Stimulated activated CD8-positive, alpha-beta memory T cell treated with anti-CD3 and anti-CD28 coated beads, Interleukin-4, amount 100 ng/mL, for 4 hours (primary cell): ENCODE measurements at places on chromosomes 1 and 21.

DNA sequence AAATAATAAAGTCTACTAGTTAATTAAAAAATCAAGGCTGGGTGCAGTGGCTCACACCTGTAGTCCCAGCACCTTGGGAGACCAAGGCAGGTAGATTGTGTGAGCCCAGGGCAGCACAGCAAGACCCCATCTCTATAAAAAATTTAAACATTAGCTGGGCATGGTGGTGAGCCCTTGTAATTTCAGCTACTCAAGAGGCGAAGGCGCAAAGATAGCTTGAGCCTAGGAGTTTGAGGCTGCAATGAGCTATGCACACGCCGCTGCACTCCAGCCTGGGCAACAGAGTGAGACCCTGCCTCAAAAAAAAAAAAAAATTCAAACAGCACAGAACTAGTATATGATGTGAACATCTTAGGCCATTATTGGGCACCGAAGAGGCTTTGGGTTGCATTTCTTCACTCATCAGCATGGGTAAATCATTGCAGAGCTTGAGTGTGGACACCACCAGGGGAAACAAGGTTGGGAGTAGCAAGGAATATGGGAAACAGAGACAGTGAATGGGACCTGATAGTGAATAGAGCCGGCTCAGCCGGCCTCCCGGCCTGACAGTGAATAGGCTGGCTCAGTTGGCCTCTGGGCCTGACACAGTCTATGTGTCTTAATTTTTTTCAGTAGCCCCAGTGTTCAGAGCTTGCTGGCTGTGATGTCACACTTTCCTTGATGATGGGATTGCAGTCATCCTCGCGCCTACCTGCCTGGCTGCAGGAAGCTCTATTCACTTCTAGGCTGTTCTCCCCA lies 89.1 kb upstream of the ERRFI1 start:
- DNase-seq = no peak

- no peak for DNase-seq
Measured at GRCh38 chr21:44890338-44890931, 16.9 kb upstream of the PTTG1IP start.

- no peak for DNase-seq
Measured at GRCh38 chr1:151819227-151819835, 12.3 kb downstream of the RORC start.

GRCh38 chr1:36306210-36306901 lies at the start of gene SH3D21:
Gene SH3D21 (plus strand): TSS chr1:36306368. CDS start chr1:36306421, 53 bp downstream.
- DNase-seq = no peak

- no peak for DNase-seq
Measured at GRCh38 chr1:17066361-17067068, 12.7 kb upstream of the SDHB start.

DNA sequence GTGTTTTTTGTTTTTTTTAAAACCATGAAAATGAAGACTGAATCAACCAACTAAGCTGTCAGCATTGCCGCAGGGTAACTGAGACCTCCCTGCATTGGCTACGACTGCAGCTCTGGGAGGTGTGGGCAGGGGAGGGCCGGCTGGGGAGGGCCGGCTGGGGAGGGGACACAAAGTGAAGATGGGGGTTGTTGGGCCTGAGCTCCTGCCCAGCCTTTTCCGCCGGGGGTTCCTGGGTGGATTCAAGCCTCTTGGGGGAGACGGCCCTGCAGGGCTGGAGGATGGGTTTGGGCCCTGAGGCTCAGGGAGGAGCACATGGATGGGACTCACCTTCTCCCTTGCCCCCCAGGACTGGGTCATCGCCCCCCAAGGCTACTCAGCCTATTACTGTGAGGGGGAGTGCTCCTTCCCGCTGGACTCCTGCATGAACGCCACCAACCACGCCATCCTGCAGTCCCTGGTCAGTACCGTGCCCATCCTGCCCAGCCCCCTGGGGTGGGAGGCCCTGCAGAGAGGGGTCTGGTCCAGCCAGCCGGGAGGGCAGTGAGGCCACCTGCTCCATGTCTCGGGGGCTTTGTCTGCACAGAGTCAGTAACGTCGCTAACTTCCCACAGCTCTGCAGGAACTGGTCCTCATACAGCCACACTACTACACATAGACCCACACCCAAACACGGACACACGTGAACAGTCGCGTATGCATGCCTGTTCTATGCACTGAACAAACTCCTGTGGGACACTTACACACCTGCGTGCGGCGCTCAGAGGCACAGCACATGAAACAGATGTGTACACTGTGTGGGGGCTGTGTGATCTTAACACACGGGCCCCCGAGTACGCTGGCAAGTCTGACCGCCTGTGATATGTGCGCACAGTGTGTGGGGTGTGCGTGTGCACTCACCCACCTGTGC lies 31.5 kb downstream of the BMP8A start:
- no peak for DNase-seq

DNA sequence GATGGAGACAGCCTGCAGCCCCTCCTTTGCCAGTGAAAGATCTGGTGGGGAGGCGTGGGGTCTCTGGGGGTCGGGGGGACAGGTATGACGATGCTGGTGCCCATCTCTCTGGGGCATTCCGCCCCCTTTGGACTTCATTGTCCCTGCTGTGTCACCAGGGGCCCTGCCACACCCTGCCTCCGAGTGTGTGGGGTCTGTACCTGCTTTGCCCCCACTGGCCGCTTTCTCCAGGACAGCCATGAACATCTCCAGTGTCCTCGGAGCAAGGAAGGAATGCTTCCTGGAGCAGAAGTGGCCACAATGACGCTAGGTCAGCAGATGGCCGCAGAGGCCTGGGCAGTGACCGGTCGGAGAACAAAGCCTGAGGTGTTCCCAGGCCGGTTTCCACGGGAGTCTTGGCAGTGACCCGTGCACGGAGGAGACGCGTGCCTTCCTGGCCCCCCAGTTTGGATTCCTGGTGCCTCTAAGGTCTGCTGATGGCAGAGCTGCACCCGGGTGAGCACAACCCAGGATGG lies 18.6 kb upstream of the TRAPPC10 start:
- no peak for DNase-seq
